ENCODE measurements at places on chromosomes 13 and 19.

DNA sequence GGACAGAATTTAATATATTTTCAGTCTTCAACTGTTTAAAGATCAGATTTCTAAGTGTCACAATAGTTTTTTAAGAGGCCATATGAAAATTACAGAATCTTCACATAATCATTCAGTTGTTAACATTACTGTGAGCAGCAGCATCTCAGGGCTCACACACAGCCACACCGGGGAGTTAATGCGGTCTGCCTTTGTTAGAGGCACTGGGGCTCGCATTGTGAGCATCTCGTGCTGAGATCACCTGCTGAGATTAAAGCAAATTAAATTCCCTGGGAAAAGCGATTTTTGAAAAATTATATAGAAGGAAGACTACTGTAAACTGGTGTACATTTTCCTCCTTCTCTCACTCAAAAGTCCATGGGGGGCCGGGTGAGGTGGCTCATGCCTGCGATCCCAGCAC lies 16.6 kb downstream of the GPR12 start:
- H3K4me1 ChIP-seq: no peaks in the 10 kb centered on the region
- no peak overlapping the region for H3K27ac ChIP-seq
- no peak overlapping the region for H3K4me3 ChIP-seq
- no peak for DNase-seq
- no peaks in the 10 kb centered on the region for H3K36me3 ChIP-seq
- peaks cover 70% of the 10 kb centered on the region for H3K27me3 ChIP-seq

GRCh38 chr13:35473802-35474201 lies 2.7 kb downstream of the MAB21L1 start:
- no peak overlapping the region for H3K27ac ChIP-seq
- H3K4me3 ChIP-seq: no peak overlapping the region
- no peaks in the 10 kb centered on the region for H3K4me1 ChIP-seq
- no peaks in the 10 kb centered on the region for H3K27me3 ChIP-seq
- no peaks in the 10 kb centered on the region for H3K36me3 ChIP-seq

- H3K27me3 ChIP-seq: no peaks in the 10 kb centered on the region
- no peak overlapping the region for H3K4me3 ChIP-seq
- DNase-seq: peak; percentile 58
- H3K36me3 ChIP-seq: no peaks in the 10 kb centered on the region
These were observed 1.5 kb upstream of the ELOF1 start for GRCh38 chr19:11560404-11561051.

DNA sequence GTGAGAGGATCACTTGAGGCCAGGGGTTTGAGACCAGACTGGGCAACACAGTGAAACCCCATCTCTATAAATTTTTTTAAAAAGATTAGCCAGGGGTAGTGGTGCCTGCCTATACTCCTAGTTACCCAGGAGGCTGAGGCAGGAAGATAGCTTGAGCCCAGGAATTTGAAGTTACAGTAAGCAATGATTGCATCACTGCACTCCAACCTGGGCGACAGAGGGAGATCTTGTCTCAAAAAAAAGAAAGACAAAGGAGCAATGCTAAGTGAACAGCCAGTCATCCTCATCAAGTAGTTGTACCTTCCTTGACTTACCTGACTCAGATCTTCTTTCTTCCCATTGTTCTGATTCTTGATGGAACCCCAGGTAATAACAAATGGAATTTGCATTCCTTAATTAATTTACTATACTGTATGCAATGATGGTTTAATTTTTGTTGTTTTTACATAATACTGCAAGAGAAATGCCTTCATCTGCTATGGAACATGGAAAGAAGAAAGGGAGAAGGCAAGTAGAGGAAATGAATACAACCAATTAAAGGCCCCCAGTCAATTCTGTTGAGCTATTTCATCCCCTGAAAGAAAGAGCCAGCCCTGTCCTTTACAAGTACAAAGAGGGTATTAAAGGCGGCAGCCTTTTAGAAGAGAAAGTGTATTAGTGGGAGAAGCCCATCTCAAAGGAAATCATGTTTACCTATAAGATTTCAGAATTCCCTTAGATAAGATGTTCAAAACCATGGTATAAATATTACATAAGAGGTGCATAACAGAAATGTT lies 316.7 kb downstream of the DIAPH3 start:
- H3K27ac ChIP-seq: no peak overlapping the region
- H3K4me3 ChIP-seq: no peak overlapping the region
- H3K27me3 ChIP-seq: no peaks in the 10 kb centered on the region
- no peaks in the 10 kb centered on the region for H3K36me3 ChIP-seq
- no peak for DNase-seq
- H3K4me1 ChIP-seq: no peaks in the 10 kb centered on the region

GRCh38 chr19:40611096-40611495 lies 9.9 kb downstream of the LTBP4 start:
- DNase-seq: no peak
- H3K36me3 ChIP-seq: no peaks in the 10 kb centered on the region
- no peaks in the 10 kb centered on the region for H3K27me3 ChIP-seq
- peaks cover 29% of the 10 kb centered on the region for H3K4me1 ChIP-seq
- peak overlapping the region; percentile 53 for H3K4me3 ChIP-seq

DNA sequence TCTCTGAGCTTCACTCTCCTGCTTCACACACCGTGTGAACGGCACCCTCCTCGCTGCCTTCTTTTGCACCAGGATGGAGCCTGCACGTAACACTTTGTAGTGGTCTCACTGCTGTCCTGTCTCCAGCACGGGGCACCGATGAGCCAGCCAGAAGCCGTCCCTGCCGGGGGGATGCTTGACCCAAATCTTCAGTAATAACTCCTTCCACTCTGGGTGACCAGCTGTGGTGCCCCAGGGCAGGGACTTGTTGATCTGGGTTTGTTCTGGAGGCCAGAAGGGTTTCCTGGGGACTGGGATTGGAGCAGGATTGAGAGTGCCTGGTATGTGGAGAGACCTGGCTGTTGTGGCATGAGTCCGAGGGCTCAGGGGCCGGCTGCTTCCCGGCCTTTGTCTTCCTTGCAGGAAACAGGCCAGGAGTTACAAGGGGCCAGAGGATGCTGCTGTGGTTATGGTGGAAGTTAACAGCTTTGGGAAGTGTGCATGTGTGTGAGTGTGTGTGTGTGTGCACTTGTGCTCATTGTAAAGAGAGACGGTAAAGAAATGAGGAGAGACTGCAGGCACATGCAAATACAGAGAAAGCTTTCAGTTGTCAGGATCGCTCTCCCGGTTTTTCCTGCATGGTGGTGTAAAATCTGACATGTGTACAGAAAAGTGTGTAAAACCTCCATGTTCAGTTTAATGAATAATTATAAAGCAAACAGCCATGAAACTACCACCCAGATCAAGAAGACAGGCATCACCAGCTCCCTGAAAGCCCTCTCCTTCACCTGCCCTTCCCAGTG lies 18.9 kb downstream of the PAK4 start:
- H3K27ac ChIP-seq: no peak overlapping the region
- H3K4me3 ChIP-seq: no peak overlapping the region
- no peaks in the 10 kb centered on the region for H3K27me3 ChIP-seq
- H3K4me1 ChIP-seq: peaks cover 31% of the 10 kb centered on the region

DNA sequence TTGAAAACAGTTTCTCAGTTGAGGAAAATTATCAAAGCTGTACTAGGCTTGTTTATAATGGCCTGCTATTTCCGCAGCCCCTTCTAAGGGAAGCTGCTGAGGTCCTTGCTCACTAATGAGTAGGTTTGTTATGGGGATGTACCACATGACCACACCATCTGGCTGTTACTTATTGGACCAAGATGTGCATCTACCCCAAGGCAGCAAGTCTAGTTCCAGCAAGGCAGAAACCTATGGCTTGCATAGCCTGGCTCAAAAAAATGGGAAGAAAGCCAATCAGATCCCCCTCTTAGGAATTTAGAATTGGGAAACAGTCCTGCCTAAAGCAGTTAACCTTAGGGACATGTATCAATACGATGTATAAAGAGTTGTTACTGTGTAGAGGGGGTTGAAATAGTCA lies 186.5 kb upstream of the SPRY2 start:
- H3K4me3 ChIP-seq: no peak overlapping the region
- no peaks in the 10 kb centered on the region for H3K27me3 ChIP-seq
- no peaks in the 10 kb centered on the region for H3K4me1 ChIP-seq
- DNase-seq: no peak
- H3K36me3 ChIP-seq: no peaks in the 10 kb centered on the region

DNA sequence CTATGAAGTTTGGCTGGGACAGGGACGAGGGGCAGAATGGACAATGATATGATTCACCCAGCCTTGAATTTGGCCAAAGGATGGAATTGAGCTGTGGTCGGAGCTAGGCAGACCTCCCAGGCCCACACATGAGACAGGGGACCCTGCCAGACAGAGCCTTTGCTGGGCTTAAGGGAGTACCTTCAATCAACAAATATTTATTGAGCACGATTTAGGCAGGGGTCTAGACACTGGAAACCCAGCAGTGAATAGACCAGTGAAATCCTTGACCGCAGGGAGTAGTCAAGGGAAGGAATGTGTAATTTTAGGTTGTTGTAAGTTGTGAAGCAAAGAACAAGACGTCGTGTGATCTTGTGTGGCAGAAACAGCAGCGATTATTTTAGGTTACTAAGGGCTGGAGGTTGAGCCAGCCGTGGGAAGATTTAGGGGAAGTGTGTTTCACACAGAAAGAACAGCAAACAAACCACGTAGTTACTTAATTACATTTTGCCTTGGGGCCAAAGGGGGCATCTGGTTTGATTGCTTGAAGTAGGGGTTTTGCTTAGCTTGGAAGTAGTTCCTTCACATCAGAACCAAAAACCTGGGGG lies 16.9 kb upstream of the AP1M2 start:
- no peaks in the 10 kb centered on the region for H3K27me3 ChIP-seq
- peaks cover 41% of the 10 kb centered on the region for H3K4me1 ChIP-seq
- DNase-seq: no peak
- no peaks in the 10 kb centered on the region for H3K36me3 ChIP-seq
- peak overlapping the region; percentile 100 for H3K4me3 ChIP-seq
- H3K27ac ChIP-seq: peak overlapping the region; percentile 98

GRCh38 chr19:55350620-55351315 lies 3.8 kb downstream of the COX6B2 start:
- peaks cover 15% of the 10 kb centered on the region for H3K4me1 ChIP-seq
- H3K27ac ChIP-seq: no peak overlapping the region
- no peak for DNase-seq
- peaks cover 56% of the 10 kb centered on the region for H3K27me3 ChIP-seq
- no peak overlapping the region for H3K4me3 ChIP-seq
- H3K36me3 ChIP-seq: no peaks in the 10 kb centered on the region

DNA sequence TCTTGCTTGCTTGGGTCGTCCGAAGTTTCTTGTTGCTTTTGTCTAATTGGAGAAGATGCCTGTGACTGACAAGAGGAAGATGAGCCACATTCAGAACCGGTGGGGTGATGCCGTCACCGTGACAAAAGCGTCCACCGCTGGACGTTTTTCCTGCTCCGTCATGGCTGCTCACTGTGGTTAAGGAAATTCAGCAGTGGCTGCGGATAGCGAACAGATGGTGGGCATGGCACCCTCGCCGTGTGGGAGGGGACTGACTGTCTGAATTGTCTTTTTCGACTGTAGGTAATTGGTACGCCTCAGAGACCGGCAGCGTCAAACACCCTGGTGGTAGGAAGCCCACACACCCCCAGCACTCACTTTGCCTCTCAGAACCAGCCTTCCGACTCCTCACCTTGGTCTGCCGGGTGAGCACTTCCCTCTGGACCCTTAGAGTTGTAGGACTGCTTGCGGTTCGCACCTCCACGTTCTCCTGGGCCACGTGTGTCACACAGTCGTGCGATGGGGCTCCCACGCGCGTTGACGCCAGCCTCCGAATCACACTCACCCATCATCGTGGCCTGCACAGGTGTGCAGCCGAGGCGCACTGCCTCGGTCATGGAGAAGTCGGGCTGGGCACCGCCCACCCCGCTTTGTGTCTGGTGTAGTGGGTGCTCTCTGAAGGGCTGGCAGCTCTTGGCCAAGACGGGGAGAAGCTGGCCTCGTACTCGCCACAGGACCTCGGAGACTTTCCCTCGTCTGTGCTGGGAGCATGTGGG lies 26.5 kb downstream of the ATP4B start:
- no peaks in the 10 kb centered on the region for H3K27me3 ChIP-seq
- no peak for DNase-seq
- H3K4me1 ChIP-seq: no peaks in the 10 kb centered on the region
- no peak overlapping the region for H3K4me3 ChIP-seq
- H3K36me3 ChIP-seq: no peaks in the 10 kb centered on the region
- H3K27ac ChIP-seq: no peak overlapping the region

- H3K36me3 ChIP-seq: no peaks in the 10 kb centered on the region
- no peak overlapping the region for H3K4me3 ChIP-seq
- H3K4me1 ChIP-seq: no peaks in the 10 kb centered on the region
- H3K27me3 ChIP-seq: no peaks in the 10 kb centered on the region
- H3K27ac ChIP-seq: no peak overlapping the region
These were observed 7.7 kb upstream of the ZNF611 start for GRCh38 chr19:52742516-52742915.

DNA sequence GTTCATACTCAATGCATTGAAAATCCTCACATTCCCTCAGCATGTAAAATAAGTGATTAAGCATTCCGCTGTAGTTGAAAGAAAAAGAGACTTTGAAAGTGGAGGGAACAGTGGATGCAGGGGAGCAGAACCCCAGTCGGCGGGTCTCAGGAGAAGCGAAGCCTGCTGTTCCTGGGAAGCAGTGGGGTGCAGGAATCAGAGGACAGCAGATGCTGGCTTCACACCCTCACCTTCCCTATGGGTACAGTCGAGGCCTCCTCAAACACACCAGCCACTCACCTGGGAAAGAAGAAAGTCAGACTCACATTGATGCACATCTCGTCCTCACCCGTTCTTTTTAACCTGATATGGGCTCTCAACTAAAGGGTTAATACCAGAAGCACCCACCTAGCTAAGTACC lies 38.2 kb downstream of the COL4A2 start:
- no peaks in the 10 kb centered on the region for H3K27me3 ChIP-seq
- H3K4me3 ChIP-seq: no peak overlapping the region
- no peaks in the 10 kb centered on the region for H3K36me3 ChIP-seq
- DNase-seq: no peak
- H3K4me1 ChIP-seq: peaks cover 60% of the 10 kb centered on the region

DNA sequence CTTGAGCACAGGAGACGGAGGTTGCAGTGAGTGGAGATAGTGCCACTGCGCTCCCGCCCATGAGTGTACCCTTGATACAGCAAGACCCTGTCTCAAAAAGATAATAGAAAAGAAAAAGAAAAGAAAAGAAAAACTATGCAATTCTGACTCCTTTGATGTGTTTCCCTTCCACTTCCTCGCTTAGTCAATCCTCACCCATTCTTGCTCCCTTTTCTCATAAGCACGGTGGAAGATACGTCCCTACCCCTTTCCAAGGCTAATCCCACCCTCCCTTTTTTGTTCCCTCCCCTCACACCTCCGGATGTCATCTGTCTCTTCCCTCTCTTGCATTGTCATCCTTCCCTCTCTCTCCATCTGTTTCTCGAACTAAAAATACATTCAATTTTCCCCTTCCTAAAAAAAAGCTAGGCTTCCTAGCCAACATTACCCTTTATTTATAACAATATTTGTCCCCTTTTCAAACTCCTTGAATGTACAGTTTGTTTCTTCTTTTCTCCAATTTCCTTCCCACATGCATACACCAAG lies 40.5 kb upstream of the ITM2B start:
- no peak overlapping the region for H3K4me3 ChIP-seq
- no peak overlapping the region for H3K27ac ChIP-seq
- no peak for DNase-seq
- no peaks in the 10 kb centered on the region for H3K27me3 ChIP-seq
- H3K36me3 ChIP-seq: no peaks in the 10 kb centered on the region
- H3K4me1 ChIP-seq: no peaks in the 10 kb centered on the region

- peaks cover 35% of the 10 kb centered on the region for H3K4me1 ChIP-seq
- no peak overlapping the region for H3K27ac ChIP-seq
- H3K4me3 ChIP-seq: no peak overlapping the region
- H3K27me3 ChIP-seq: no peaks in the 10 kb centered on the region
- DNase-seq: no peak
- no peaks in the 10 kb centered on the region for H3K36me3 ChIP-seq
These were observed 125.9 kb downstream of the MIPEP start for GRCh38 chr13:23763318-23763717.
